ENCODE measurements at places on chromosomes 2 and 18.

- DNase-seq = no peak
Measured at GRCh38 chr18:8262221-8262620, 347.0 kb upstream of the RAB12 start.

DNA sequence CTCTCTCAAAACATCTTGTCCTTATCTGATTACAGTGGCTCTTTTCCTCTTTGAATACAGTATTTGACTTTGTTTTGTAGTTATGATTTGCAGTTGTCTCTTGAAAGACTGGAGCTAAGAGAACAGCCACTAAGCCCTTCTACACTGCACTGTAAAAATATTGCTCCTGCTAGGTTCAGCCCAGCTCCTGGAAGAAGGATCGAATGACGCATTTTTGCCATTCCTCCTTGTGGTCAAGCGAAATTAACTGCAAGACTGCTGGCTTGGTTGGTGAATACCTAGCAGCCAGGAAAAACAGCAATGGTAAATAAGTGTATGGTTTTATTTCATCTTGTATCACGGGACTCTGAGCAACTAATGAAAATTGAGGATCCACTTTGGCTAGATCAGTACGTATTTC lies 407.8 kb upstream of the CDH2 start:
- no peak for DNase-seq

GRCh38 chr18:2486426-2486825 lies 84.9 kb downstream of the METTL4 start:
- DNase-seq = no peak

GRCh38 chr2:36541891-36542595 lies 55.9 kb downstream of the FEZ2 start:
- no peak for DNase-seq

GRCh38 chr2:148615381-148615841 lies 29.1 kb upstream of the EPC2 start:
- DNase-seq = no peak

- no peak for DNase-seq
Measured at GRCh38 chr2:28377195-28377816, 15.4 kb upstream of the FOSL2 start.

- no peak for DNase-seq
Measured at GRCh38 chr2:186033541-186033940, 294.9 kb downstream of the FSIP2 start.

- DNase-seq = no peak
Measured at GRCh38 chr2:236353594-236353942, 89.4 kb upstream of the ASB18 start.

- DNase-seq = no peak
Measured at GRCh38 chr2:25115902-25116301, 52.5 kb downstream of the POMC start.

- no peak for DNase-seq
Measured at GRCh38 chr2:225064928-225065327, 22.7 kb upstream of the DOCK10 start.

DNA sequence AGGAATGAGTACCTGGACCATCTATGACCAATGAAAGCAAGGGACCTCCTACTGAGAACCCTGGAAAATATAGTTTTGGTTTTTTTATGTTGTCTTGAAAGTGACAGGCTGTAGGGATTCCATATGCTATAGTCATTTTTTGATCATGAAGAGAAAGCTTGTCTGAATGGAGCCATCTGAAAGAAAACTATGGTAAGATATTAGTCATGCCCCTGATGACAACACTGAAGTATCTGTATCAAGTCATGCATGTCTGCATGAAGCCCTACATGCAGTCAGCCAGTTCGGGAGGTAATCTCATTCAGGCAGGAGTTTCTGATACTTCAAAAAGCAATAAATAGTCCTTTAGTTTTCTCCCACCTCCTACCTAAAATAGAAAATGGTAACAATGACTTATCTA lies 1042.0 kb downstream of the DPP10 start:
- DNase-seq = no peak

DNA sequence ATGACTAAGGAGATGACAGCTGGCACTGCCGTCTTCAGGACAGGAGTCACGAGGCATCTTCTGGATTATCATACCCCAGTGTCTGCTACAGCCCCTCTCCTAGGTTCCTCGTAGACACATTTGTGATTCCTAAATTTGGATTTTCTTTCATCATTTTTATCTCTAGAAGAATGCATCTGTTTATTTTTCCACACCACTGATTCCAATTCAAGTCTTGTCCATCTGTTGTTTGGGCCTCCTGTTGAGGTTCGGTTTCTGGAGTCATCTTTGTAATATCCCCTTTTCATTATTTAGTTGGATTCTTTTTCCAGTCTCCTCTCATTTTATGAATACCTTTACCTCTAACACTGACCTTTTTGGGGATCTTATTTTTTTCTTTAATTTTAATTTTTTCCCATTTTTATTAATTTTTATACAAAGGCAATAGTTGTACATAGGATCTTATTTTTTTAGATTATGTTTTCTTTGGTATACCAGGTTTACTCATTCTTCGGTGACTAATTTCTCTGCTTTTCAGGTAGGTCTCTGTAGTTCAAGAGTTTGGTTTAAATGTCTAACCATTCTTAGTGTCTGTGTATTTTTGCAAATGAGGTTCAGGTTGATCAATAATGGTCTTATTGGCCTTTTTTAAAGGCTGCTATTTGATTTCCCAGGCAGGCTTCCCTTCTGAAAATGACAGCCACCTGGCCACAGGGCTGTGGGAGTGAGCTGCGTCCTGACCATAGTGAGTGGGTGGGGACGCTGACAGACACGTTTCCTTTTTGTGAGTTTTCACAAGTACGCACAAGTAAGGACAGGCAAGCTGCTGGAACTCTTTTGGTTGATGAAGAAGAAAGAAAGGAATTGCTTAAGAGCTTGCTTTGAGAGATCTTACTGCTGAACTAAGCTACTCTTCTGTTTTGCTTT lies 34.5 kb downstream of the FARP2 start:
- no peak for DNase-seq

DNA sequence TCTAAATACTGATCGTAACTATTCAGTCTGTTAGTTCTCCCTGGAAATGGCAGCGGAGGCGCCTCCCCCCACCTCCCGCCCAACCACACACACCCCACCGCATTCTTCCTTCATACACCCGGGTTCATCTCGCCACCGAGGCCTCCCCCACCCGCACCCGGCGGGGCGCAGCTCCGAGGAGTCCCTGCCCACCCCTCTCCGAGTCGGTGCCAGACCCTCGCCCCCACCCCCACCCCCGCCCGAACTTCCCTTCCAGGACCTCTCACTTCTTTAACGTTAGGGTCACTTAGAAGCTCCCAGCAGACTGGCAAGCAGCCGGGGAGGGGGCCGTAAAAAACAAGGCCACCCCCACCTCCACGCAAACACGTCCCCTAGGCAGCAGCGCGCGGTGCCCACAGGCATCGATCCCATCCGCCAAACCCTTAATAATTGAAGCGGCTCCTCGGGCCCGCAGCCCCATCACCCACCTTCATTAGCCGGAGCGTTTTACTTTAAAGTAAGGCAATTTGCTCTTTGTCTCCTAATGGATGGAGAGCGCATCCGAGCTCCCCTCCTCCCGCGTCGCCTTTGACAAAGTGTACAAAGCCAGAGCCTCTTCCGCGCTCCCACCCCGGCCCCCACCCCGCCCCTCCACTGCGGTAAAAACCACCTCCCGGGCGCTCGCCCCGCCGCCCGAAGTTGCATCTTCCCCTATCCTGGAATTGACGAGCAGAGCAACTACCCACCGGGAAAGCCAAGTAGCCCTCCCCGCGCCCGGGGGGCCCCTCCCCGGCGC lies 624 bp downstream of the ZNF516 start:
- DNase-seq = no peak

DNA sequence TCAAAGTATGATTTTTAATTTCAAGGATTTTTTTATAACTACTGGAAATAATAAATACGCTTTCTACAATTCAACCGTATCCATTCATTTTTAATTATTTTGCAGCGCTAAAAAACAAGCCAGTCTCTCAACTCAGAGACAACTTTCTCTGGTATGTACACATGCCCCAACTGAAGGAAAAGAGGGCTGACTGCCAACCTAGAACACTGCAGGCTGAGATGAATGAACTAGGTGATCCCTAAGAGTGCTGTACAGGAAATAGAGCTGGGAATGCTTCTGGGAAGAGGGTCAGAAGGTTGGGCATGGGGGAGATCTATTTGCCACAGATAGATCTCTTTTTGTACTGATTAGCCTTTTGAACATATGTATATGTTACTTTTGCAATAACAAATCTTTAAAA lies 460.1 kb downstream of the NR4A2 start:
- no peak for DNase-seq

DNA sequence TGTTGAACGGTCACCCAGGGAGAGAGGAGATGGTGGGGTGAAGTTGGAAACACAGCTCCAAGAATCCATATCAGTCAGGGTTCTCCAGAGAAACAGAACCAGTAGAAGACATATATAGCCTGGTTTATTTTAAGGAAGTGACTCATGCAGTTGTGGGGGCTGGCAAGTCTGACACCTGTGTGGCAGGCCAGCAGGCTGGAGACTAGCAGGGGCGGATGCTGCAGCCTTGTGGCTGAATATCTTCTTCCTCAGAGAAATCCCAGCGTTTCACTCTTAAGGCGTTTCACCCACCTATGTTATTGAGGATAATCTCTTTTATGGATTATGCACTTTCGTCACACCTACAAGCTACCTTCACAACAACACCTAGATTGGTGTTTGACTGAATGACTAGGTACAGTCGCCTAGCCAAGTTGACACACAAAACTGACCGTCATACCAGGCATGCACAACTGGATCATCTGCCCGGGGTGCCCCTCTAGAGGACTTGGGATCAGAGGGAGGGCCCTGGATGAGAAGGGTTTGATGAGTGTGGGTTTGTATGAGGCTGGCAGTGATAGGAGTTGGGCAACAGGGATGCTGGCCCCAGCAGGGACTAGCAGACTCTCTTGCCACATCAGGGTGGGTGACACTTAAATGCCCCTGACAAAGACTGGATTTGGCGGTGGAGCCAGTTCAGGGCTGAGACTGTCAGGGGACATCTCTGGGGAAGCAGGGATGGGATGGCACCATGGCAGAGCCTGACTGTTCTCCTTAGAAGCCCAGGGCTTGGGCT lies 23.4 kb downstream of the MROH2A start:
- peak; percentile 43 for DNase-seq

DNA sequence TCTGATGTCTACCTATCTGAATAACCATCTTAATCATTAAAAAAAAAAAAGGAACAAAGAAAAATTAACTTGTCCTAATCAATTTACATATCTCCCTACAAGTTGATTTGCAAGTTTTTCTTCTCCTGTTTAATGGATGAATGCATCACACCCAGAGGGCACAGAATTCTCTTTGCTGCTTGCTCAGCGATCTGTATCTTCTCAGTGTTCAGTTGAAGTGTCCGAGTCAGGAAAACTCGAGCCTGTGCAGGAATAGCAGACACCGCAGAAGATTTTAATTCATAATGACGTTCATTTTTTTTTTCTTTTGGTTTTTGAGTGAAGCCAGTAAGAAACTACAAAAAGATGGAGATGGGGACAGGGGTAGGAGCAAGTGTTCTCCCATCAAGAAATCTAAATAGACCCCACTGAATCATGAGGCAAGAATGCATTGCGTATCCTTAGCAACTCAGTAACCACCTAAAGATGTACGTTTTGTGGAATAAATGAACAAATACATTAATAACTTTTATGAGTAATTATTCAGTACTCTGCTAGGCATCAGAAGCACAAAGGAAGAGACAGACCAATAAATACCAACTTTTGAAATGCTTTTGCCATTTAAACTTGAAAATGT lies 675.5 kb downstream of the LRP1B start:
- no peak for DNase-seq

GRCh38 chr18:74477771-74478170 lies 18.4 kb upstream of the CNDP2 start:
- no peak for DNase-seq

GRCh38 chr2:238599549-238600505 lies 173.1 kb downstream of the ASB1 start:
- DNase-seq = no peak

GRCh38 chr2:237546876-237547395 lies 19.4 kb upstream of the PRLH start:
- DNase-seq = no peak

DNA sequence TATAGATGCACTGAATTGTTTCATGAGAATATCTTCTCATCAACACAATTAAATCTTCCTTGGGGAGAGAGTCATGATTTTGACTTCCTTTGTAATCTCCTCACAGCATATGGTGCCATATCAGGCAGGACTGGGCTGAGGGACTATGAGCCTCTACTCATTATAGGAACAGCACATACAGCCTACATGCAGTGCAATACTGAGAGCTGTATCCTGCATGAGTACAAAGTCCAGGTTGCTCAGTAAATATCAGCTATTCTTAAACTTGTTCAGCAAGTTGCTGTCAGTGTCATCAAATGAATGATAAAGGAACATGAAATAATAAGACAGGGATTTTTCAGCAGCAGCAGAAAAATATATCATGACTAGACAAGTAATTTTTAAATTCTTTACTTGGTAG lies 10.8 kb downstream of the DLGAP1 start:
- no peak for DNase-seq

DNA sequence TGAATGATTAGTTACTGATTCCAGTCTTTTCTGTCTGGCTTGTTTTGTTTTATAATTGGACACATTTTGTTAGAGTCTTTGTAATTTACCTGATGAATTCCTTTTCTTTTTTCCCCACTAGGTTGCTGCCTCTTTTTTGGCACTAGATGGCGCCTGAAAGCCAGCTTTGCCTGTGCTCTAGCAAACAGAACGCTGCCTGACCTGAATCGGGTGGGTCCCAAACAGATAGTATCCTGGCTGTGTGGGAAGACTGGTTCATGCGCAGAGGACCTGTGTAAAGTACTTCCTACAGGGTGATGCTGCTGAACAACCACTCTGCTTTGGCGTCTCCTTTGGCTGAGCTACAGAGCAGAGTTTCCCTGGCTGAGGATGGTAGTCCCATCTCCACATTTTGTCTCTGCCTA lies 288.2 kb downstream of the IKZF2 start:
- no peak for DNase-seq

DNA sequence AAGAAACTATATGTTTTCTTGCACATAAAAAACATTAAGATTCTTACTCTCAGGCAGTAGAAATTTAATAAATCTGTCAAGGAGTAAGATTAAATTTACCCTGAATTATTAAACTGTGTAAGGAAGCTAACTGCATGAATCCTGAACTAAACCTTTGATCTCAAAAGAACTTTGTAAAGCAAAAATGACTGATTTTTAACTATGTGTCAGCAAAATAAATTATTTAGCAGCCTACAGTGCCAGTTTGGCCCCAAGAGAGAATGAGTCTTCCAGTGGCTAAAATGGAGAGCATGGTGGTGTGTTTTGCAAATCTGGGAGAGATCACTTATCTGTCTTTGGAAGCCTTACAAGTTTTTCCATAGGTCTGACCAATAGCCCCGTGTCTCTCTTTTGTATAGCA lies 190.7 kb downstream of the THSD7B start:
- no peak for DNase-seq

DNA sequence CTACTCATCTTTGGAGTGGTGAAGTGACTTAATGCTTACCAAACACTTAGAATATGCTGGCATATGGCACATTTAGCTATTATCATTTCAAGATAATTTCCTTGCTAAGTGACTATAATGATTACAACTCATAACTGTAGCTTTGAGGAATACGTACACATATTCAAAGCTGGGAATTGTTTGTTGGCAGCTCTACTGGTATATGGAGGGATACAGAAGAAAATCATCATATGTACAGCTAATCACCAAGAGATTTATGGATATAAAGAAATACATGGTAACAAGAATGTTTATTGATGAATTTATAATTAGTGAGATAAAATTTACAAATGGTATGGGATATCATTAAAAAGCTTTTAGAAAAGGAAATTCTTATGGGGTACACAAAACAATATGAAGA lies 207.2 kb downstream of the GALNT13 start:
- no peak for DNase-seq

GRCh38 chr2:96156011-96156820 lies 11.0 kb upstream of the DUSP2 start:
- peak; percentile 59 for DNase-seq
